ENCODE measurements at places on chromosomes 13 and 19. TPM values are rescaled to one million over a fixed set of nuclear protein-coding genes. Genes with fewer than 3 reads are reported as not detected.

GRCh38 chr13:34161931-34162543, 344.1 kb downstream of the RFC3 start:
- no peak for DNase-seq
- no peaks in the 10 kb centered on the region for H3K36me3 ChIP-seq

DNA sequence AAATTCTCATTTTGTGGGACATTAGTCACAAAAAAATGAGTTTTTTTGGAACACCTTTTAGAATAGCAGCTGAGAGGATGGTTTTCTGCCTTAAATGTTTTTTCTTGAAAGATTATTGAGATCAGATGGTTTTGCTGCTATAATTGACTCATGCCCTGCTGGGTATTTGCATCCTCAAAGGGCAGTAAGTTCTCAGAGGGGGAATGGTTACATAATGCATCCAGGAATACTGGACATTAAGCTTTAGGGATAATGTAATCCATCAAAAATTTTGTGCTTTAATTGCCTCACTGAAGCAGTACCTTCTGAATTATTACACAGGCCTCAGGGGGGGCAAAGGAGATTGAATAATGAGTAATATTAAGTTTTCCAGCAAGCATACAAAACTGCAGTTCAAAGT, 866.3 kb upstream of the SPRY2 start:
- no peak overlapping the region for H3K27ac ChIP-seq
- H3K4me1 ChIP-seq = no peaks in the 10 kb centered on the region
- no peaks in the 10 kb centered on the region for H3K27me3 ChIP-seq
- DNase-seq = no peak
- no peaks in the 10 kb centered on the region for H3K36me3 ChIP-seq

DNA sequence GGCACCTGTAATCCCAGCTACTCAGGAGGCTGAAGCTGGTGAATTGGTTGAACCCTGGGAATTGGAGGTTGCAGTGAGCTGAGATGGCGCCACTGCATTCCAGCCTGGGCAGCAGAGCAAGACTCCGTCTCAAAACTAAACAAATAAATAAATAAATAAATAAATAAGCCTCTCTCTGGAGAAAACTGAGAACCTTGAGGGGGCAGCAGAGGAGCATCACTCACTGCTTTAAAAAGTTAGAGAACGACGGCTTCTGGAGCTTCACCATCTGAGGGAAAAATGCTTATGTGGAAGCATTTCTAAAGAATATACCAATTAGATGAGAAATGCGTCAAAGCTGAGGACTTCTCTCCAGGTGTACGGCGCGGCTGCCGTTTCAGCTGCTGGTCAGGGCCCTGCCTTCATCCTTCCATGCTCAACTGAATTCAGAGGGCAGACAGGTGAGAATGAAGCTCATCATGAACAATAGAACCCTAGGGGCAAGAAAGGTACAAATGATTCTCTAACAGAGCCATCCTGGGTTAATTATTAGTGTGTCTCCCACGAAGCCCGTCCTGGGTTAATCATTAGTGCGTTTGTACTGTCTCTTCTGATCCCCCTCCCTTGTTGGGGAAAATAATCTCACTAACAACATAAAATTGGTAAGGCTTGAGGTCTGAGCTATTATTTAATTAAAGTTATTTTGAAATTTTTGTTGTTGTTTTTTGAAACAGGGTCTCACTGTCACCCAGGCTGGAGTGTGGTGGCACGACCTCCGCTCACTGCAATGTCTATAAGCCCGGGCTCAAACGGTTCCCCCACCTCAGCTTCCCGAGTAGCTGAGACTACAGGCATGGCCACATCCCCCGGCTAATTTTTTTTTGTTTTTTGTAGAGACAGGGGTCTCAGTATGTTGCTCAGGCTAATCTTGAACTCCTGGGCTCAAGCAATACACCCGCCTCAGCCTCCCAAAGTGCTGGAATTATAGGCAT, 80.1 kb downstream of the IPO5 start:
- H3K36me3 ChIP-seq = no peaks in the 10 kb centered on the region
- H3K4me3 ChIP-seq = no peak overlapping the region
- no peaks in the 10 kb centered on the region for H3K27me3 ChIP-seq
- no peaks in the 10 kb centered on the region for H3K4me1 ChIP-seq
- no peak overlapping the region for H3K27ac ChIP-seq

DNA sequence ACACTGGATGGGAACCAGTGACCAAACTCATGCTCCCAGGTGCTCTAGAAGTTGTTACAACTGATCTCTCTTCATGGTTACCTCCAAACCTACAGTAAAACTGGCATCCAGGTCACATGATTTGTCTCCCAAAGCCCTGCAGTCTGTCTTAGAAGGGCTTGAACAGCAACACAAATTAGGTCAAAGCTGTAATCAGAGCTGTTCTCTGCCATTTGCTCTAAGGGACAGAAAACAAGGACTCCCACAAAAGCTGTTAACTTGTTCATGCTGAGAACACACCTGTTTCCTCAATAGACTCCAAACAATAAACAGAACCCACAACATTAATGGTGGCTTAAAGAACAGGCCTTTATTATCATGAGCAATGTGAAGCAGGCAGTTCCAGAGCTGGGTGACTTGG, 8.0 kb downstream of the ZNF671 start:
- H3K27me3 ChIP-seq = no peaks in the 10 kb centered on the region
- H3K4me1 ChIP-seq = no peaks in the 10 kb centered on the region
- H3K36me3 ChIP-seq = peaks cover 14% of the 10 kb centered on the region
- no peak overlapping the region for H3K4me3 ChIP-seq
- DNase-seq = no peak

DNA sequence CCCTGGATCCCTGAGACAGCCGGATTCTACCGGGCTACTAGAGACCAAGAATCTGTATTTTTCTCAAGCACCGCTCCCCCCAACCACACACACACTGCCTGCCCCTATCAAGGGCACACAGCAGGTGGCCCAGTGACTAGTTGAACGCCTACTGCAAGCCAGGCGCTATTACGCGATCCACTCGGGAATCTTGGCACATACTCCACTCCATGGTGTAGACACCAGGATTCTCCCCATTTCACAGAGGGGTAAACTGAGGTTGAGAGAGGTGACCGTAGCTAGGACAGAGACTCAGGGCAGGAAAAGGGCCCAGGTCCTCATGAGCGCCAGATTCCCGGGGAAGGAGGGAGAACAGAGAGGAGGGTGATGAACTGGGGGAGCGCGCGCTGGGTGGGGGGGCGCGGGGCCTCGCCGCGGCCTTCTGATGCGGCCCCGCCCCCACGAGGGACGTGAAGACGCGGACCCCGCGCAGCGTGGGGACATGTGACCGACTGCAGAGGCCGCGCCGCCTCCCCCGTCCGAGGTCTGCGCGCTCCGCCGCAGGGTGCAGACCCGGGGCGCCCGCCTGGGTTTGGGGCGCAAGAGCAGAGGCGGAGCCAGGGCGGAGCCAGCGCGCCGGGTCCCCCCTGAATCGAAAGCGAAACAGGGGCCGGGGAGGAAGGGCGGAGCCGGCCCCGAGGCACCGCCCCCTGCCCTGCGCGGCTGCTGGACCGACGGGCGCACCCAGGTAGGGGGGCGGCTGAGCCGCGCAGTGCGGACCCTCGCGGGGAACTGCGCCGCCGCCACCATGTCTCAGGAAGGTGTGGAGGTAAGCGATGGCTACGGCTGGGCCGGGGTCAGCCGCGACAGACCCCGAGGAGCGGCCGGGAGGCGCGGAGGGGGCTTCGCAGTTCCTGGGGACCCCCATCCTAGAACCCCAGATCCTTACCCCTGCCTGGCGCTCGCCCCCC, at the start of gene SHFL:
Gene SHFL (plus strand): TSS at position 677 of the 950 bp plus-strand sequence. CDS start 111 bp downstream, at position 788.
- no peaks in the 10 kb centered on the region for H3K27me3 ChIP-seq
- peaks cover 17% of the 10 kb centered on the region for H3K36me3 ChIP-seq
- peak; percentile 97 for DNase-seq

DNA sequence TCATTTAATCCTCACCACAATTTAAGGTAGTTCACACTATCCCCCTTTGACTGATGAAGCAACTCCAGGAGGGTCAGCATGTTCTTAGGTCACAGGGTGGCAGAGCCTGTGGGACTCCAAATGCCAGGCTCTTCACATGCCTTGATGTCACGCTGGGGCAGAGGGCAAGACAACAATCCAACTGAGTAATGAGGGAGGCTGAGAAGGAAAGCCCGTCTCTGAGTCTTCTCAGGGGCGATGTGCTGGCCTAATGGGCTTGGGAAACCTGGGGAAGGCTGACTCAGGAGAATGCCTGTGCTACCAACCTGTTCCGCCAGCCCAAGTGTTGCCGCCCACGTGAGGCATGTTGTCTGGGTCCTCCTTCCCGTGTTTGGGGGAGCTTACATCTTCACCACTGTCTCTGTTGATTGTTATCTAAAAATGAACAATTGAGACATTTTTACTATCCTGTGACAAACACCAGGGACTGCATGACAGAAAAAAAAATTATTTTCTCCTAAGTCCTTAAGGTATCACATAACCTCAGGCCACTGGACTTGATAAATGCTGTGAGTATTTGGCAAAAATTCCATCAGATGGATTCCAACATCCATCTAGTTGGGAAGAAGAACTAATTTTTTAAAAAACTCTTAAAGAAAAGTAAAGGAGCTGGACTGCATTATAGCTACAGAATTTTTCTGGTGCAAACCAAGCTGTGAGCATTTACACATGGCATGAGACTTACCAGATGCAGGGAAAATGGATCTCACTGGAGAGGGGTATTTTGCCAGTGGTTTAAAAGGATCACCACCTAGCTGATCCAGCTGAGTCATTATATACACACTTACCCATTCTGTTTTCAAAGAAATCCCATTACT, 157.5 kb downstream of the RGCC start:
- DNase-seq = peak; percentile 17
- no peaks in the 10 kb centered on the region for H3K36me3 ChIP-seq
- peak overlapping the region; percentile 79 for H3K27ac ChIP-seq

IGFL2 gene
- not detected for total RNA-seq

GRCh38 chr13:73940098-73940497, 194.1 kb downstream of the KLF12 start:
- no peak overlapping the region for H3K27ac ChIP-seq
- no peaks in the 10 kb centered on the region for H3K27me3 ChIP-seq
- peaks cover 3% of the 10 kb centered on the region for H3K4me1 ChIP-seq
- H3K36me3 ChIP-seq = no peaks in the 10 kb centered on the region
- H3K4me3 ChIP-seq = no peak overlapping the region

GRCh38 chr13:43441464-43441863, 345.3 kb downstream of the ENOX1 start:
- no peaks in the 10 kb centered on the region for H3K4me1 ChIP-seq
- H3K27ac ChIP-seq = no peak overlapping the region
- DNase-seq = no peak
- H3K27me3 ChIP-seq = no peaks in the 10 kb centered on the region

GRCh38 chr13:114105521-114106225, 26.8 kb downstream of the RASA3 start:
- H3K4me3 ChIP-seq = no peak overlapping the region
- no peaks in the 10 kb centered on the region for H3K27me3 ChIP-seq
- H3K27ac ChIP-seq = no peak overlapping the region
- H3K36me3 ChIP-seq = no peaks in the 10 kb centered on the region
- peaks cover 14% of the 10 kb centered on the region for H3K4me1 ChIP-seq

LIN7B gene
- total RNA-seq = 6.8 TPM

DNA sequence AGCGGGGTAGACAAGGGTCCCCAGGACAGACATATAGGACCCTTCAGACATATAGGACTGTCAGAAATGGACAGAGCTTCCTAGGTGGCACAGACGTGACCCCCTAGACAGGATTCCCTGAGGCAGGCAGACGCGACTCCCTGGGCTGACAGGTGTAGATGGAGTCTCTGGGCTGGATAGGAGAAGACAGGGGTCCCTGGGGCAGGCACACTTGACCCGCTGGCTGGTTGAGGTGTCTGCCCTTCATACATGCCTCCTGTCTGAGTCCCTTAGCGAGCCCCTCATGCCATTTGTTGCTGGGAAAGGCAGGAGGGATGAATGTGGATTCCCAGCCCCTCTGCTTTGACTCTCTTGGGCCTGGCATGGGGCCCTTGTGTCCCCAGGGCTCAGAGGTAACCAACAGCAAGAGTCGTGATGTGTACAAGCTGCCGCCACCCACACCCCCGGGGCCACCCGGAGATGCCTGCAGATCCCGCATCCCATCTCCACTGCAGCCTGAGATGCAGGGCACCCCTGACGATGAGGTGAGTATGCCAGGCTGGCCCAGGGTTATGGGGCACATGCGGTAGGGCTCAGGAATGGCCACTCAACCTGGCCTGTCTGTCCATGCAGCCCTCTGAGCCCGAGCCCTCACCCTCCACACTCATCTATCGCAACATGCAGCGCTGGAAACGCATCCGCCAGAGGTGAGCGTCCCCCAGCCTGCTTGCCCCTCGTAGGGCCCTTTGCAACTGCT, 3.0 kb downstream of the HSPB6 start:
- H3K36me3 ChIP-seq = peaks cover 29% of the 10 kb centered on the region
- peaks cover 38% of the 10 kb centered on the region for H3K4me1 ChIP-seq
- peak overlapping the region; percentile 92 for H3K27ac ChIP-seq
- no peak overlapping the region for H3K4me3 ChIP-seq
- peaks cover 2% of the 10 kb centered on the region for H3K27me3 ChIP-seq

GRCh38 chr19:54252845-54253244, 4.2 kb downstream of the LILRB5 start:
- H3K27me3 ChIP-seq = no peaks in the 10 kb centered on the region

SCGB2B2 gene
- total RNA-seq = 0.61 TPM

DNA sequence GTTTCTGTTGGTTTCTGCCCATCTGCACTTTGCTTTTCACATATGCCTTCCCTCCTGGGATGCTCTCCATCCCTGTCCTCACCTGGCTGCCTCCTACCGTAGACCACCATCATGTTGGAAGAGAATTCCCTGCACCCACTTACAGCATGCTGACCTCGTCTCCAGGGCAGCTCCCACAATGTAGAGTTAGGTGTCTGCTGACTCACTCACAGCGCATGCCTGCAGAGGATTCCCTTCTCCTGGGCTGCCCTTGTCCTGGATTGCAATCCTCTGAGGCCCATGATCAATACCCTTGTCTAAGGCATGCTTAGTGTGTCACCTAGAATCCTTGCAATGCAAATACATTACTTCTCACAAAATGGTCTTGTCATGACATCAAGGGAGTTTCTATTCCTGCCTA, 43.6 kb downstream of the STOML3 start:
- no peak overlapping the region for H3K4me3 ChIP-seq
- H3K27ac ChIP-seq = no peak overlapping the region
- H3K36me3 ChIP-seq = no peaks in the 10 kb centered on the region
- H3K4me1 ChIP-seq = no peaks in the 10 kb centered on the region
- no peaks in the 10 kb centered on the region for H3K27me3 ChIP-seq

RASGRP4 gene
- total RNA-seq = 12.8 TPM

GRCh38 chr13:51825165-51825592, 19.8 kb downstream of the TMEM272 start:
- H3K36me3 ChIP-seq = no peaks in the 10 kb centered on the region
- peaks cover 10% of the 10 kb centered on the region for H3K4me1 ChIP-seq
- no peaks in the 10 kb centered on the region for H3K27me3 ChIP-seq
- H3K27ac ChIP-seq = peak overlapping the region; percentile 76
- H3K4me3 ChIP-seq = no peak overlapping the region

All from upper lobe of left lung (tissue), 6 donors.